ENCODE measurements at places on chromosomes 1 and 21.

GRCh38 chr1:41381692-41382479 is 20.7 kb downstream of the FOXO6 start:
- DNase-seq = no peak

DNA sequence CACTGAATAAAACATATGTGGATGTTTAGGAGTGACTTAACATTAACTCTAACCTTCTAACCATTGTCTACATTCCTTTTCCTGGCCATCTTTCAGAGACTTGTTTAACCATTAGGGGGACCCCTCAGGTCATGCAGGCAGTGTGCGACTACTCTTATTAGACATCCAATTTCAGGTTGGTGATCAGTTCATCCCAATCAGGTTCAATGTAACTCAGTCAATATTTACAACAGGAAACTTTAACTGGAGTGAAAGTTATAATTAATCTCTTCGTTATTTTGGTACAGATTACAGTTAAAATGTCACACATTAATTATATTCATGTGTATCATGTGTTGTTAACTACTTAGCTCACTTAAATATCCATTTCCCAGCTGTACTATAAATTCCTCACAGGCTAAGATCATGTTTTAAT is 68.8 kb upstream of the RGS1 start:
- DNase-seq = no peak

GRCh38 chr1:19969898-19970660 is 9.3 kb downstream of the PLA2G2A start:
- no peak for DNase-seq

- no peak for DNase-seq
Measured at GRCh38 chr1:170225781-170226530, 80.2 kb downstream of the NTMT2 start.

DNA sequence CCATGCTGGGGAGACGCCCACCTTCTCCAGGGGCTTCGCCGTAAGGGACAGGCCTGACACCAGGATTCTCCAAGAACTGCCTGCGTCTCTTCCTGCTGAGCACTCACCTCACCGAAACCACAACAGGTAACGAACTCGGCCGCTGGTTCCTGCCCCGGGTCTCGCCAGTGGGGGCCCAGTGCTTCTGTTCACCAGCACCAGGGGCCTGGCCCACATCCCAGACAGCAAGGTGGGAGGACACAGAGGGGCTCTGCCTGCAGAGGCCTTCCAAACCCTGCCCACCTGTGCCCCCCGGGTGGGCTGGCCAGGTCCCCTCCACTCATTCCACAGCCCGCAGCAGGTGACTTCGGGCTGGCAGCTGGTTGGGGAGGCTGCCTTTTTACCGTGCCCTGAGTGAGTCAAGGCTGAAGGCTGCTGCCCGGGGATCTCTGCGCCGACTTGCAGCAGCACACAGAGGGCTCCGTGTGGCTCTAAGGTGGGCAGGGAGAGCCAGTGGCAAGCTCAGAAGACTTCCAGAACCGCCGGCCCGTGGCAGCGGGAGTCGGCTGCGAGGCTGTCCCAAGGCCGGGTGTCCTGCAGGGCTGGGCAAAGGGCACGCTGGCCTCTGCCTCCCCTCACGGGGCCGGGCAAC is 14.7 kb upstream of the COL18A1 start:
- DNase-seq = no peak

DNA sequence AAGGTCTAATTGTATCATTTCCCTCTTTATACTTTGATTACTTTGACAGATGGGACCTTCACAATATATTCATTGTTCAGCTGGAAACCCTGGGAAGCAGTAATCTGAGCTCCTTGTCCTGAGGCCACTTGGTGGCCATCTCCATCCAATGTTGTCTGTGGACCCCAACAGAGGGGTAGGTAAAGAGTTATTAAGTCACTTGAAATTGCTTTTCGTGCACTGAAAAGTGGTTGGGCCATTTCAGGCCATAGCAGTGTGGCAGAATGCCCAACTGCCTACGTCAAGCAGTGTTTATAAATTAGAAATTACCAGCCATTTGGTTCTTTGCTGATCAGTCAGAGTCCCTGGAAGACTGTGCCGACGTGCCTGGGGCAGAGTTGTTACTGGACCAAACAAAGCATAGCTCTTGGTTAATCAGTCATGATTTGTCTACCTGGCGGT is 308.3 kb upstream of the USP25 start:
- no peak for DNase-seq

GRCh38 chr1:81377406-81377805 is 423.3 kb upstream of the ADGRL2 start:
- no peak for DNase-seq

GRCh38 chr1:45340816-45341466 is 701 bp upstream of the MUTYH start:
- DNase-seq = no peak

- DNase-seq = peak; percentile 60
Measured at GRCh38 chr1:111848852-111849545, 93.3 kb downstream of the DDX20 start.

DNA sequence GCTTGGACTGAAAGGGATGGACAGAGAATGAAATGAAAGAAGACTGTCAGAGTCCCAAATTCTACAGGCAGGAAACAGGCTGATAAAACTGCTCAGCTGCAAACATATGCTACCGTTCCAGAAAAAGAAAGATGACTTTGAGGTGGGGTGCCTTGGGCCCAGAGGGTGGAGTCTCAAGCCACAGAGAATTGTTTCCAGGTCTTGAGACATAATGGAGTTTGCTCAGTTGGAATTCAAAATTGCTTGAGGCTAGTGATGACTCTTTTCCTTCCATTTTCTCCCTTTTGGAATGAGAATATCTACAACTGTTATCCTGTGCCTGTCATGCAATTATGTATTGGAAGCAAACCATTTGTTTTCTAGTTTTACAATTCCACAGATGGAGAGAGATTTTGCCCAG is 23.6 kb upstream of the PSEN2 start:
- no peak for DNase-seq

DNA sequence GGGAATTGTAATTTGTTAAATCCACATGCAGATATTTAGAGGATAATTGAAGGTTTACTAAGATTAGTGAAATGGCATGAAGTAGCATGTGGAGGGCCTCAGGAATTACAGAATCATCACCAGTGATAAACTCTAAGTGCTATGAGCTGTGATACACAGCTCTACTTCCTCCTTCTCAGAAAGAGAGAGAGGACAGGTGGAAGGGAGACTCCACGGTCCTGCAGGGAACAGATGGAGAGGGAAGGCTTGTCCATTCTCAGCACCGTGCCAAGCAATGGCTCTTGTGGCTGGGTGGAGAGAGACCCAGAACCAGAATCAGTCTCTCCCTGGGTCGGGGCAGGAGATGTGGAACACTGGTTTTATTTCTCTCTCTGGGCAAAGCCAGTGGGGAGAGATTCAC is 27.8 kb upstream of the LYPD8 start:
- no peak for DNase-seq

DNA sequence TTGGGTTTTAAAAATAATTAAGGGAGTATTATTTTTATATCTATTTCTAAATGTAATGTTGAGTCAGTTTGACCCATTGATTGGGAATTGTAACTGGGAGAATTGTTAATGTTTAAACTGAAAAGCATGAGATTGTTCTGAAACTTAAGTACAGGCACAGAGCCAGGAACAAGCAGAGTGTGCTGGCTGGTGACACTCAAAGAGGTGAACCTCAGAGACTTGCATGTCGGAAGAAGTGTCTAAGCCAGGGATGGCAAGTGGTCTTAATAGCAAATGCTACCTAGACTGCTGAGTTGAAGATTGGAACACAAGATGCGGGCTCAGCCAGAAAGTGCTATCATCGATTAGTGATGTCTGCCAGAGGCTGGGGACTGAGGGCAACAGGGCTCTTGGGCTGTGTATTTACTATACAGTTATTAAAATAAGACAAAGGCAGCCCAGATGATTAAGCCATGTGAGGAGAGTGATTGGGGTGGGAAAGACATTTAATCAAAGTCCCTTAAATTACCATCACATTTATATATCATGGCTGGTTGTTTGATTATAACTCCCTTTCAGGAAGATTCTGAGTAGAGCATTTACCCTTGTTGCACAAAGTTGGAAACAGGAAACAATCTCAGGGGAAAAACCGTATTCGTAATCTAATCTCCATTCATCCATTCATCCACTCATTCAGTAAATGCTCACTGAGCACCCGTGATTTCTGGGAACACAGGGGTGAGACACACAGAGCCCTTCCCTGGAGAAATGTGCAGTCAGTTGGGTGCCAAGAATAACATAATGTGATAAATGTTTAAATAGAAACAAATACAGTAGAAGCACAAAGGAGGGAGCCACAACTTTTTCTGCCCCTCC is 42.8 kb downstream of the C8A start:
- DNase-seq = no peak

DNA sequence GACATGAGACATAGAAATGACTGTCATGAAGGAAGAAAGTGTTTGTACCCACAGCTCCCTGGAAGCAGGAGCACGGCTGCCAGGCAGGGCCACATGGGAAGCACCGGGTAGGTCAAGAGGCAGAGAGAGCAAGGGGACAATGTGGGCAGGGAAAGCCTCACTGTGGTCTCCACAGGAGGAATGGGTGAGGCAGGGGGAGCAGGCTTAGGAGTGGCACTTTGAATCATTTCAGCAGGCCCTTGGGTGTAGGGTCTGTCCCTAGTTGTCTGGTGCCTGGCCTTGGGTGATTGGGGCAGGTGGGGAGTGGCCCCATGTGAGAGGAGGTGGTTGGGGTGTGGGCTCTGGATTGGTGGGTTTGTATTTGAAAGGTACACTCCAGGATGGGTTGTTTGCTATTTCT is 83.9 kb downstream of the PCBP3 start:
- no peak for DNase-seq

DNA sequence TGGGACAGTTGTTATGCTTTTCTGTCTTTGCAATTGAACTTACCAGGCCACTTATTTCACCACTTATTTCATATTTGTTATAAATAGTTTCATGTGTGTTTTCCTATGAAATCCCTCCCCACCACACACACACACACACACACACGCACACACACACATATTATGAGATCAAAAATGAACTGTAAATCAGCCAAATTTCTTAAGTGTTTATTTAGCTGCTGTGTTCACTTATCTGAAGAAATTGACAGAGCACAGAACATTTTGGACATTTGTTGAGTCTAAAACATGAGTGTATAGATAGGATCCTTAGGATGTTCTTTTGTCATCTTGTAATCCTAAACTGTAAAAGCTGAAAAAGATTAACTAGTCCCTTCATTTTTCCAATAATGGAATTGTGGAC is 7.8 kb upstream of the TNFSF18 start:
- no peak for DNase-seq

DNA sequence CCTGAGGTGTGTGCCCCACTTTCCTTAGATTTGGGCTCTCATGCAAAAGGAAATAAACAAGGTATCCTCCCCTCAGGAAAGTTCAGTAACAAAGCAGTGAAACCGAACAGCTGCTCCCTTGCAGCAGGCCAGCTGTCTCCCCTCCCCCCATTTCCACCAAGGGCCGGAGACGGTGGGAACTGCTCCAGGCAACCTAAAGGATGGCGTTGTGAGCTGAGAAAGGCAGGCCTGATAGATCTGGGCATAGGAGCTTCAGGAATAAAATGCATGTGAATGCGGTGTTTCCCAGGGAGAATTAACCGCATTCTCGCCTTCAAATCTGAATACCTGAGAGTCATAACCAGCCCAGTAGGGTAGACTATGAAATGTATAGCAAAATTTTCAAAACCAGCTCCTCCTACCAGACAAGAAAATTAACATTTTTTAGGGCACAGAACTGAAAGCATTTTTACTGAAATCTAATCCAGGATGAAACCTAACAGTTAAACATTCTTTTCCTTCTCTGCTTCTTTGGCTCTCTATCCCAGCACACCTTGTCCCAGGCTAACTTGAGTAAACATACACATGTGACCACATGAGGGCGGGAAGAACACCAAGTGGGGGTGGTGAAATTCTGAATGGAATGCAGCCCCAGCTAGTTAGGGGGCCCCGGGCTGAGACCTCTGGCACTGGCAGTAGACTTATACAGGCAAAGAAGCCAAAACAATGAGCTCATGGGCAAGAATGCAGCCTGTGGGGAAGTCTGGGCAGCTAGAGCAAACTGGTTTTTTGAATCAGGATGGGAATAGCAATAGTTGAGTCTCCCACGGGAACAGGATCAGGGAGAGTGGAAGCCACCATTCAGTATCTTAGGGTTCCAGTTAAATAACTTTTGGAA is 11.5 kb downstream of the MCL1 start:
- peak; percentile 59 for DNase-seq

GRCh38 chr1:4699376-4700301 is 45.2 kb downstream of the AJAP1 start:
- no peak for DNase-seq
